ENCODE measurements at places on chromosomes 5 and 9. TPM values are rescaled to one million over a fixed set of nuclear protein-coding genes. Genes with fewer than 3 reads are reported as not detected.

Gene DYNC2I2
- total RNA-seq: 70.6 TPM

Gene TMEM174
- not detected for total RNA-seq

Gene GALT
- 48.8 TPM for total RNA-seq

Gene BSPRY
- total RNA-seq: 9.0 TPM

Gene ADGRV1
- total RNA-seq: 13.6 TPM

Gene BAAT
- total RNA-seq: 0.53 TPM

DNA sequence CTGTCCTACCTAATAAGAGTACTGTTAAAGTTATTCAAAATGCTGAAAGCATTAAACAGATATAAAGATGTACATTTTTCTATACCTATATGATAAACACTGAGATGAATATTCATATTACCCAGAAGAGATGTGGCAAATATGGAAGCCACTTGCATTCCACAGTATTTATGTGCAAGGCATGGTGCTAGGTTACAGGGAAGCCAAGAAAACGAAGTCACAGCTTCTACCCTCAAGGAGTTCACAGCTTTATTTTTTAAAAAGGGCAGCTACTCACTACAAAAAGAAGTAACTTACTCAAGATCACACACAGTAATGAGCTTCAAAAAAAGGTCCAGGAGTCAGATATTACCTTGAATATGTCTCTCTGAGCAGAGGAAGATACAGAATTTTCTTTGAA is 484.6 kb downstream of the ZNF608 start:
- H3K36me3 ChIP-seq: peaks cover 8% of the 10 kb centered on the region
- no peaks in the 10 kb centered on the region for H3K27me3 ChIP-seq
- H3K4me3 ChIP-seq: no peak overlapping the region
- H3K4me1 ChIP-seq: no peaks in the 10 kb centered on the region
- no peak for DNase-seq

DNA sequence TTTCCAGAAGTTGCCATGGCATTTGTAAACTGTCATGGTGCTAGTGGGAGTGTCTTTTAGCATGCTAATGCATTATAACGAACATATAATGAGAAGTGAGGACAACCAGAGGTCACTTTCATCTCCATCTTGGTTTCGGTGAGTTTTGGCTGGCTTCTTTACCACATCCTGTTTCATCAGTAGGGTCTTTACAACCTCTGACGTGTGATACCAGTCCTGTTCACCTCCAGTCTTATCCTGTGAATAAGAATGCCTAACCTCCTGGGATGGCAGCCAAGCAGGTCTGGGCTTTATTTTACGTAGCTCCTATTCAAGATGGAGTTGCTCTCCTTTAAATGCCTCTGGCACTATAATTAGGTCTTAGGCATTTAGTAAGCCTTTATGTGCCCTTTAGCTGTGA is 20.4 kb upstream of the RFK start:
- DNase-seq: no peak
- H3K4me1 ChIP-seq: peaks cover 10% of the 10 kb centered on the region
- no peak overlapping the region for H3K4me3 ChIP-seq

- peaks cover 18% of the 10 kb centered on the region for H3K4me1 ChIP-seq
- no peaks in the 10 kb centered on the region for H3K36me3 ChIP-seq
- no peak overlapping the region for H3K4me3 ChIP-seq
- H3K27me3 ChIP-seq: peaks cover 38% of the 10 kb centered on the region
Measured at GRCh38 chr9:113345671-113346070, 3.7 kb upstream of the BSPRY start.

- no peak overlapping the region for H3K4me3 ChIP-seq
- H3K27me3 ChIP-seq: peaks cover 18% of the 10 kb centered on the region
- peaks cover 20% of the 10 kb centered on the region for H3K4me1 ChIP-seq
- DNase-seq: no peak
Measured at GRCh38 chr5:133825631-133826289, 142.7 kb downstream of the C5orf15 start.

- H3K27me3 ChIP-seq: no peaks in the 10 kb centered on the region
- H3K4me3 ChIP-seq: no peak overlapping the region
- H3K27ac ChIP-seq: no peak overlapping the region
- no peaks in the 10 kb centered on the region for H3K36me3 ChIP-seq
- DNase-seq: no peak
Measured at GRCh38 chr9:72382405-72382804, 17.4 kb upstream of the ZFAND5 start.

- H3K27ac ChIP-seq: peak overlapping the region; percentile 72
- H3K27me3 ChIP-seq: no peaks in the 10 kb centered on the region
- DNase-seq: no peak
Measured at GRCh38 chr5:139660923-139661814, 13.0 kb downstream of the CXXC5 start.

DNA sequence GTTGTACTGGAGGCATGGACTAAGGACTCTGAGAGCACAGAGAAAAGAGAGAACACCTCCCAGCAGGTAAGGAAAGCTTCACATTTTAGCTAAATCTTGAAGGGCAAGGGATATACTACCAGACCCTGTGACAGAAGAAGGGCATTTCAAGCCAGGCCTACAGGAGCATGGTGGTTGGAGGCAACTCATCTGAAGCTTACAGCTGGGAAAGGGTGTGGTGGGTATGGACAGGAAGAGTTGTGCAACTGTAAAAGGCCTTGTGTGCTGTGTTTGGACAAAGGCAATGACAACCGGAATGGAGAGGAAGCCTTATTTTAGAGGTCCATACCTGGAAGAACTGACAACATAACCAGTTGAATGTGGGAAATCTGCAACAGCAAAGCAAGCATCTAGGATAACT is 31.2 kb downstream of the NIPSNAP3B start:
- no peaks in the 10 kb centered on the region for H3K27me3 ChIP-seq
- no peak overlapping the region for H3K4me3 ChIP-seq
- no peak overlapping the region for H3K27ac ChIP-seq

GRCh38 chr9:35073279-35073612 is 821 bp upstream of the VCP start:
- H3K36me3 ChIP-seq: peaks cover 38% of the 10 kb centered on the region
- no peak for DNase-seq
- peaks cover 34% of the 10 kb centered on the region for H3K4me1 ChIP-seq
- H3K27ac ChIP-seq: peak overlapping the region; percentile 95
- peak overlapping the region; percentile 95 for H3K4me3 ChIP-seq

DNA sequence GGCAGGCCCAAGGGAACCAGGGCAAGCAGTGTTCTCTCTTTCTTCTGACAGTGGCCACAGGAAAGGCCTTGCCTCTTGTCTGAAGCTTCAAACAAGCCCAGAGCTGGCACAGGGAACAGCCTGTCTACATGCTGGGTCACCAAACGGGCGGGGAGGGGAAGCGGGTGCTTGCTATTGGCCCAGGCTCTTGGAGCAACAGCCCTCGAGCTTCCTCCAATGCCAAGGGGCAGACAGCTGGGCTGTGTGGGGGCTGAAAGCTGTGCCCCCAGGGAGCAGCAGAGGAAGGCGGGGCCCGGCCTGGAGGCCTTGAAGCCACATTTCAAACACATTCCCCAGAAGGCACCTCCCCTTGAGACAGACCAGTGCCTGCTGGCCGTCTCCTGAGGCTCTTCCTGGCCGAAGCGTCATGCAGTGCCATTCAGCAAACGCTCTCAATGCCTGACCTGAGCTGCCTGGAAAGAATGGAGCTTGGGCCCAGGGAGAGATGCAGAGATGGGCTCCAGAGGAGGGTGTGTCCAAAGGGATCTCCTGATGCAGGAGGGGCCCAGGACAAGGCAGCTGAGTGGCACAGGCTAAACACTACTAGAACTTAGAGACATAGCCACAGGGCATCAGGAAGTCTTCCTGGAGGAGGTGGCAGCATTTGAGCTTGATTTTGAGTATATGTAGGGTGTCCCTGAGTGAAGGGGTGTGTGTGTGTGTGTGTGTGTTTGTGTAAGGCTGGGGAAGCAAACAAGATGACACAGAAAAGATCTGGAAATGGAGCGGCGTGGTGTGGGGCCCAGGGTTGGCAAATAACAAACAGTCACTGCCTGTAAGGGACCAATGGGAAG is 2.5 kb downstream of the FIBCD1 start:
- H3K4me1 ChIP-seq: peaks cover 24% of the 10 kb centered on the region
- H3K27ac ChIP-seq: peak overlapping the region; percentile 37
- peaks cover 68% of the 10 kb centered on the region for H3K27me3 ChIP-seq
- DNase-seq: no peak
- H3K36me3 ChIP-seq: no peaks in the 10 kb centered on the region

DNA sequence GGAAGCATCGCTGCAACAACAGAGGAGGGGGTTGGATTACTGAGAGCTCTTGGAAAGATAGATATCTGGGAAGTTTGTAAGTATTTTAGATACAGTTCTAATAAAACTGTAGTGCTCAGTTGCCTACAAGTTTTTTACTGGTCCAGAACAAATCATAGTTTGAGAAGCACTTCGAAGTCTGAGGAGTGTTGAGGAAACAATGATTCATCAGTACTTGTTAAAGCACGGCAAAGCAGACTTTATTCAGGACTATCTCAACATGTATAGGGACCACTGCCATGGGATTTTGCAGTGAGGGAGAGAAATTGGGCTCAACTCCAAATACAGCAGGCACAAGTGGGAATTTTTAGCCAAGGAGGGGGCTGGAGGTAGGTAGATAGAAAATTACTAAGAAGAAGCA is 25.3 kb upstream of the RECK start:
- H3K27me3 ChIP-seq: peaks cover 75% of the 10 kb centered on the region
- H3K4me1 ChIP-seq: no peaks in the 10 kb centered on the region
- H3K36me3 ChIP-seq: no peaks in the 10 kb centered on the region
- no peak for DNase-seq
- no peak overlapping the region for H3K4me3 ChIP-seq

DNA sequence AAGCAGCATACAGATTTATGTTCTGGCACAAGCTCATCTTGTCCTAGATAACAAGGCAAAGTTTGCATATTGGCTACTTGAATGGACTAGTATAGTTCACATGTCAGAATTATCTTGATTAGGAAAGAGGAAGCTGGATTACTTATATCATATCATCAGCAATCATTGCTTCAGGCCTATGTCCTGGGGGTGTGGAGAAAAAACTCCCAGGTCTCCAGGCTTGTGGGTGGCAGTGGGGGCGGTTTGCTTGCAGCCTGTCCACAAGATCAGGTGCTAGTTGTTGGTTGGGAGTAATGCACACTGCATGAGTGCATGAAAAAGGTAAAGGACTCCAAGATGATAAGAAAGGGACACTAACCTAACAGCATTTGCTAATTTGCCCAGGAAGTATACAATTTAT is 326.4 kb upstream of the PDE4D start:
- no peaks in the 10 kb centered on the region for H3K36me3 ChIP-seq
- H3K4me1 ChIP-seq: no peaks in the 10 kb centered on the region
- no peak overlapping the region for H3K27ac ChIP-seq
- DNase-seq: no peak

DNA sequence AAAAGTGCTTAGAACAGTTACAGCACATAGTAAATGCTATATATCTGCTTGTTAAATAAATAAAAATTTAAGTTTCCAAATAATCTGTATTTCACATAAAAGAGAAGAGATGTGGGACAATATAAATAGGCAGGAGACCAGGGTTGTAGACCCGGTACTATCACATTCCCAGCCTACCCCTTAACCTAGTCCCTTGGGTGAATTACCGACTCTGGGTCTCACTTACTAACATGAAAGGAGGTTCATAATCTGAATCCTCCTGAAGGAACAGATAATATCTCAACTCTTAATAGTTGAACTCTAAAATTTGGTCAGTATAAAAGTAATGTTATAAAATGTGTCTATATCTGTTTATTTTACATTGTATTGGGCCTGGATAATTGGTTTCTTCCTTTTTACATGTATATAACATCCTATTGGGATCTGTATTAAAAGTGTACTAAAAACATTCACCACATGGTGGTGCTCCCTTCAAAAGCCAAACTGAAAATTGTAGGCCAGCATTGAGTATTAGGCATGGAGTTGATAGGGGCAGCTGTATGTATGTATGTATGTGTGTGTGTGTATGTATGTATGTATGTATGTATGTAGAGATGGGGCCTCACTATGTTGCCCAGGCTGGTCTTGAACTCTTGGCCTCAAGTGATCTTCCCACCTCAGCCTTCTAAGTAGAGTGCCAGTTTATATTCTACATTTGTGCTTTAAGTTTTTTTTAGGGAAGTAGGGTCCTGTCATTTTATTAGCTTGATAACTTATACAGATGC is 64.2 kb upstream of the ABL1 start:
- no peak for DNase-seq
- H3K4me1 ChIP-seq: peaks cover 38% of the 10 kb centered on the region
- no peaks in the 10 kb centered on the region for H3K27me3 ChIP-seq
- no peak overlapping the region for H3K4me3 ChIP-seq
- H3K36me3 ChIP-seq: no peaks in the 10 kb centered on the region

Data from type B pancreatic cell (in vitro differentiated cells).